ENCODE measurements at places on chromosomes 5 and 9.

GRCh38 chr5:144092508-144092907, 78.0 kb downstream of the YIPF5 start:
- no peak for DNase-seq

DNA sequence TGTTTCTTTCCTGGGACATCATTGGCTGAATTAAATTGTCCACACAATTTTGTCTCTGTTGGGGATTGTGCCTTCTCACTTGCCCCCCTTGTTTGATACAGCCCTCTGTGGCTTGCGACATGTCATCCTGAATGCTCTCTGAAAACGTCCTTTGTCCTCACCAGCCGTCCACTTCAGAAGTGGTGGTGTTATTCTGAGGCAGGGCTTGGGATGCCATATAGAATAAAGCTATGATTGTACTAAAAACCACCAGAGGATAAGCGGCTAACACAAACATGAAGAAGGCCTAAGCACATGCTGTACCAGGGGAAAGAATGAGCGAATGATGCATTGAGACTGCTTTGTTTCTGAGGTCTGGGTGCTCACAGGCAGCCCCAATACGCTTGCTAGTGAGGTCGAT, 3.5 kb upstream of the SNX30 start:
- DNase-seq, result no peak

DNA sequence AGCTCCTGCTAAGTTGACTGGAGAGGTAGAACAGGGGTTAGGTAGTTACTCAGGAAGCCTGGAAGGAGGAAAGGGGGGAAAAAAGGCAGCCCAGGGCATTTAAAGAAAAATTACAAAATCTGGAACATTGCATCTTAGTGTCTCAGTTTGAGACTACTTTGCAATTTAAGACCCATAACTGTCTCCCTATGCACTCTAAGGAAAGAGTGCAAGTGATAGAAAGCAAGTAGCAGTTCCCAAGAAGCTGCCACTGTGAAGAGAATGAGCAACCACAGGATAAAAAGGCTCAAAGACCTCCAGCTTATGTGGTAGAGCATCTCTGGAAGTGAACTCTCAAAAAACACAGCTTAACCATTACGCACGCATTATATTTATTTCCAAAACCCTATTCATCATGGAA, 141.8 kb downstream of the SLCO4C1 start:
- DNase-seq, result no peak

- no peak for DNase-seq
These were observed 215.7 kb upstream of the ELL2 start for GRCh38 chr5:96177303-96177869.

DNA sequence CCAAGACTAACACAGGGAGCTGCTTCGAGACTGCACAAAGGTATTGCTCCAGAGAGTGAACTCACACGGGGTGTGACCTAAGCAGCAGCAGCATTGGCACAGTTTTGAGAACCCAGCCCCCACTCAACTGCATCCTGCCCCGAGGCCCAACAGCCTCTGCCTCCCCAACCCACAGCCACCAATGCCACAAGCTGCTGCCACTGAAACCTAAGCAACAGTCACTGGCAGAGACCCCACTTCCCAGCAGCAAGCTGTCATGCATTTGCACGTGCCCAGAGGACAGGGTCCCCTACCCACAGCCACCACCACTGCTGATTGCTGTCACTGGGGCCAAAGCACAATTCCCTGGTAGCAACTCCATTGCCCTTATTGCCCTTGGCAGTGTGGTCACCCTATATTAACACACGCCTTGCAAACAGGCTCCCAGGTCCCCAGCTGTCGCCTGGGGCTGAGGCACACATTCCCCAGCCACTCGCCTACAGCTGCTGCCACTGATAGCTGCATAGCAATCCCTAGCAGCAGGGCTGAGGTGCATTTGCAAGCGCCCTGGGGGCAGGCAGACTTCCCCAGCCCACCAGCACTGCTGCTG, 141.0 kb downstream of the AGTPBP1 start:
- no peak for DNase-seq

DNA sequence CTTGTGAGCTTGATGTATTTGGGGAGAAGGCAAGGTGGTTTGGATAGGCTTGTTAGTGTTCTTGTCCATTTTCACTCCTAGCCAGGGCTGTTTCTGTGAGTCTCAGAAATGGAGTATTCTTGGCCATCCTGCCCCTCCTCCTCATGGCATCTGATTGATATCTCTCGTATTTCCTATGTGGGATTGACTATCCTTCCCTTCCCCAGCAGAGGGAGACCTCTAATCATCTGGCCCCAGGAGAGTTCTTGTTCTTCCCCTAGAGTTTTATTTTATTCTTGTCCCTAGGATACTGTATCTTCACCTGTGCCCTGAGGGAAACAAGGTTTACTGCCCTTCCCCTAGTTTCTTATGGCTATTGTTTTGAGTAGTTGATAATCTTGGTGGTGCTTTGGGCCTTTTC, 114.4 kb downstream of the VPS13A start:
- no peak for DNase-seq

DNA sequence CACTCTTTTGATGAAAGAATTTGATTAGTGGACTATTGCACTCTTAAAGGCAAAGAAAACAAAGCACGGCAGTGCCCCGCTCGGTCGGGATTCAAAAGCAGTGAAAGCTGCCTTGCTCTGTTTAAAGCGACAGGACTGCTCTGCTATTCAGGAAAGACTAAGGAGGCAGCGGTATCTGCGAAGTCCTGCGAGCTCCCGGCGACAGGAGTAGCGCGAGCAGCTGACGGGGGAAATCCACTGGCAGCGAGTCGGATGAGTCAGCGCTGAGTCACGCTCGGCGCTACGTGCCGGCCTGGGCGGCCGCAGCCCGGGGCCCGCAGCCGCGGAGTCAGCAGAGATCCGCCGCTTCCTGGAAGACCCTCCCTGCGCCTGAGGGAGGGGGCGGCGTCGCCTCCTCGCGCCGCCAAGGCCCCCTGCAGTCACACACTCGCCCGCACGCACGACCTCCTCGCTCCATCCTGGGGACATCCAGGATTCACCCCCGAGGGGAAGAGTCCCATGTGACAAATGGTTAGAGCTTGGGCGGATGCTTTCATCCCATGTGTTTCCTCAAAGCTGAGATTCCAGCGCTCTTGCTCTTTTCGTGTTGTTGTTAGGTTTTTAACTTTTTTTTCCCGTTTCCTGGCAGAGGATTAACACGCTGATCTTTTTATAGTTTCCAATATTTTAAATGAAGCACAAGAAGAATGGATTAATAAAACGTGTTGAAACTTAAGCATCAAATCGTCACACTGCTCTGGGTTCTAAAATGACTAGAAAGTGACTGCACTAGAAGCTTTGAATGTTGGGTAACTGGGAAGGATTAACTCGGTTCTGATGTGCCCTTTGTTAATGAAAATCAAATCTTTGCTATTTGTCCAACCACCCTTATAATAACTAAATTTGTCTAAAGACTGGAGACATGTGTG, 102.5 kb downstream of the ARRDC3 start:
- DNase-seq, result peak; percentile 90

DNA sequence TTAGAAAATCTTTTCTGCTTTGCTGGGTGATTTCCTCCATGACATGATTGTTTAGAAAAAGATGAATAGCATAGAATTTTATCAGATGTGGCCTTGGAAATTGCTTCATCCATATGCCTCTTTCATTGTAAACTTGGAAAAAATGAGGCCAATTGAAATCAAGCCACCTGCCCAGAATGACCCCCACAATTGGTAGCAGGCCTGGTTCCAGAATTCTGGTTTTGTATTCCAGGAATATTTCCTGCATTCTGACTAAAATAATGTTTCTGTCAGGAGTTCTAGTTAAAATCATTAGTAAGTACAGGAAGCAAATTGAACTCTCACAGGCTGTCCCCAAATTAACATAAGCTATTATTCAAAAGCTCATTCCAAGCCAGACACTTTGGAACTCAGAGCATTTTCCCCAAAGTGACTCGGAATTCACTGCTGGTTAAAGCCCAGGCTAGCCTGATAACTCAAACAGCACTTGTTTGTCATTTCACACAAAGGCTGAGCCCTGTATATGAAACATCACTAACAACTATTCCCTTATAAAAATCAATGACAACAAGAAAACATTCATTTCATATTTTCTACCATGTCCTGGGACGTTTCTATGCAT, 75.1 kb upstream of the ADCY2 start:
- DNase-seq, result no peak

- no peak for DNase-seq
These were observed 80.9 kb downstream of the HMCN2 start for GRCh38 chr9:130346431-130346830.

GRCh38 chr5:140549237-140550144, 2.0 kb downstream of the EIF4EBP3 start:
- no peak for DNase-seq

DNA sequence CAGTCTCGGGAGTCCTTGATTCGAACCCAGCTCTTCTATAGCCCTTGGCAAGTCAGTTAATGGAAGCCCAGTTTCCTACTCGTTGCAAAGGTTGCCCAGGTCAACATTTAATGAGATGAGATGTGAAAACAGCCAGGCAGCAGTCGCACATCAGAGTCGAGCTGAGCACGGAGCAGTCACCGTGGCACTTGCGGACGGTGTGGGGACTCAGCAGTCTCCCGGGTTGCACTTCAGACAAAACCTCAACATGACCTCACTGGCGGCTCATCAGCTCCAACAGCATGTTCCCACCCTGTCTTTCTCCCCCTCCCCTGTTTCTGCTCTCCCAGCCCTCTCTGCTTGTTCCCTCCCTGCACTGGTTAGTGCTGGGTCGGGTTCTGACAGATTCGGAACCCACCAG, 35.8 kb downstream of the UBE2QL1 start:
- DNase-seq, result no peak

DNA sequence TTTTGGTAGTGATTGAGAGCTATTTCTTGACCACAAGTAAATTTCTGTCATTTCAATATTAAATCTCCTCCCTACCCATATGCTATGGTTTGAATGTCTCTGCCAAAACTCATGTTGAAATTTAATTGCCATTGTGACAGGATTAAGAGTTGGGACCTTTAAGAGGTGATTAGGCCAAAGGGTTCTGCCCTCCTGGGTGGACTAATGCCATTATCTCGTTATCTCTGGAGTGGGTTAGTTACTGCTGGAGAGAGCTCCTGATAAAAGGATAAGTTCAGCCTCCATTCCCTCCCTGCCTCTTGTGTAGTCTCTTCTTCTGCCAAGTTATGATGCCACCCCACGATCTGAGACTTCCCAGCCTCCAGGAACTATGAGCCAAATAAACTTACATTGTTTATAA, 3.6 kb upstream of the DRD1 start:
- DNase-seq, result no peak

DNA sequence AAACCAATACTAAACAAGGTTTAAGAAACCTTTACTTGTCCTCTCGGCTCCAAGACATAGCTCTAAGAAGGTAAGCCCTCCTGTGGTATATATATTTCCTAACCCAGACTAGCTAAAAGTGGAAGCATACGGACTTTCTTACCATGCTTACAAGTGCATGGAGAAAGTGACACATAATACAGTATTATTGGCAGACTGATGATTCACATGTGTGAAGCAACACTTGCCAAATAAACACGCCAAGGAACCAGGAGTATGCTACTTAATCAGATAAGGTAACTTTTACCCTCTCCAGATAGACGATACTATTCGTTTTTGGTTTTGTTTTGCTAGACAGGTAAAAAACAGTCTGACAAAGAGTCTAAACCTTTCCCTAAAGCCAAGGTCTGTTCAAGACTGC, 264.1 kb downstream of the MLLT3 start:
- DNase-seq, result no peak

GRCh38 chr5:150402901-150403342, 9.8 kb downstream of the CD74 start:
- no peak for DNase-seq

DNA sequence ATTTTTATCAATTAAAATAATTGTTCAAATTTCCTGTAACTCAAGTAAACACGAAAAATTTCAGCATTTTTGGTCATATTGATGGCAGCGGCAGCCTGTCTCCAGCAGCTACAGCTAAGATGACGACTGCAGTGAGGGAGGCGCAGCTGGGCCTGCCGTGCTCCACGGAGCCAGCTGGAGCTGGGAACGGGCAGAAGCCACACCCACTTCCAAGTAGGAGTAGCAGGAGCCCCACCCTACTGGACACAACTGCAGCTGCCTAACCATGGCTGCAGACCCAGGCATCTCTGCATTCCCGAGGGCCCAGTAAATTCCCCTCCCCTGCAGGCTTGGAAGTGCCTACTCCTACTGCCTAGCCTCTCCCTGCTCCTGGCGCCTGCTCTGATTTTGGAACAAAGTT, 2031.7 kb downstream of the EFNA5 start:
- no peak for DNase-seq

GRCh38 chr5:96993760-96994159, 57.9 kb downstream of the LNPEP start:
- no peak for DNase-seq

- DNase-seq, result no peak
These were observed 4.1 kb downstream of the FBXW11 start for GRCh38 chr5:172002310-172002709.

- DNase-seq, result no peak
These were observed 8.8 kb downstream of the RXRA start for GRCh38 chr9:134335061-134335460.
